Heart left ventricle (tissue), 16 donors: ENCODE measurements at places on chromosomes 1 and 21.

DNA sequence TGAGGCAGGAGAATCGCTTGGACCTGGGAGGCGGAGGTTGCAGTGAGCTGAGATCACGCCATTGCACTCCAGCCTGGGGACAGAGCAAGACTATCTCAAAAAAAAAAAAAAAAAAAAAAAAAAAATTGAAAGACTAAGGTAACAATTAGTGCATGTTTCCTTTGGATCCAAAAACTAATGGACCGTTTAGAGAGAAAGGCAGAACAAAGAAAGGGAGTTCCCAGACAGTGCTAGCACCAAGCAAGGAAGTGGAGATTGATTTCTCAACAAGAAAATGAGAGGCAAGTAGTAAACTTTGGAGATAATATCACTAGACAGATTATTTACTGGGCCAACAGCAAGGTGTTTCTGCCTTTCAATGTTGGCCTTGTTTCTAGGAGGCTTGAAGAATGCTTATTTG is 24.2 kb downstream of the ATP1B1 start:
- DNase-seq: no peak

GRCh38 chr1:161962091-161962887 is 61.4 kb downstream of the OLFML2B start:
- no peak for DNase-seq

DNA sequence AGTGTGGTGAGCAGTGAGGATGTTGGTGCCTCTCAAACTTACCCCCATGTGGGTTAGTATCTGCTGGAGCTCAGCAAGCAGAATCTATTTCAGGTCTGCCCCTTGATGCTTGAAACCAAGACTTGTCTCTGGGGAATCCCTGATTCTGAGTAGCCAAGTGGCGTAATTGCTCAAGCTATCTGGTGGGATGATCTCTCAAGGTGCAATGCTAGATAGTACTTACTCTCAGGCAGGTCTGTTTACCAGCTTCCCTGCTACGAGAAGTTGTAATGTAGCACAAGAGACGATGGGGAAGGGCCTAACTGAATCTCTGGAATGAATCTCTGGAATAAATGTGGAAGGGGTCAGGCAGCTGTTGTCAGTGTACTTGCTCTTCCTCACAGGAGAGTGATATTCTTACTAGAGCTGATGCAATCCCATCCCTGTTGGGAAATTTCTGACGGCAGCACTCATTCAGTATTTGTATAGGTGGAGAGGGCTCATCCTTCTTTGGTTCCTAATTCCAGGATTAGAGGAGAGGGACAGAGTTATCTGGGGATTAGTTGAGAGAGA is 65.4 kb downstream of the MACF1 start:
- DNase-seq: no peak

GRCh38 chr21:32352526-32352925 is 40.3 kb downstream of the URB1 start:
- DNase-seq: no peak

DNA sequence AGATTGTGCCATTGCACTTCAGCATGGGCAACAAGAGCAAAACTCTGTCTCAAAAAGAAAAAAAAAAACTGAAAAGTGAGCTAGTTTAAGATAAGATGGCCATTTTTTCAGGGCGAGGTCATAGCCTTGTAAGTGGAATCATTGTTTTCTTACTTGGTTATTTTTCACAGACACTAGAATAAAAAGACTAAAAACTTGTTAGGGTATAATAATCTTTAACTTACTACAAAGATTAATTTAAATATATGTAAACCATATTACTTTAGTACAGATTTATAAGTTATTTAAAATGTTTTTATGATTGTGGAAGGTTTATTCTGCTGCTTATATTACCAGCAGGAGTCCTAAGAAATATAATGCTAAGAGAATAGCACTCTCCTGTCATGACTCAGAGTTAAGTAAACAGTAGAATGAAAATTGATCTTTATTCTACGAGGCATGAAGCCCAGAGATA is 23.5 kb downstream of the ANGPTL1 start:
- no peak for DNase-seq

GRCh38 chr1:63937461-63938022 is 163.7 kb downstream of the ROR1 start:
- no peak for DNase-seq

DNA sequence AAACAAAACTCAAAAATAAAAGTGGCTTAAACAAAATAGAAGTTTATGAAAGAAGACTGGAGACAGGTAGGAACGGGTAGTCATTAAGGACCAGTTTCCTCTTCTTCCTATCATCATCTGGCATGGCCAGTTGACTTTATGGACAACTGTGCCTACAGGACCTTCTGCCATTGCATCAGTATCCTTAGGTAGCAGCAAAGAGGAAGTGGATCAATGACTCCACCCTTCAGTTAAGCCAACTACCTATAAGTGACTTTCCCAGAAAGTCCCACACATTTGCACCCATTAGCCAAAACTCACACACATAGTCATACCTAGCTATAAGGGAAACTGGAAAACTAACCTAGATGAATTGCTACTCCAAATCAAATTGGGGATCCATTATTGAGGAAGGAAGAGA is 51.7 kb downstream of the RASAL2 start:
- DNase-seq: no peak

- no peak for DNase-seq
These were observed 778 bp upstream of the TNFRSF25 start for GRCh38 chr1:6466751-6467150.

- DNase-seq: no peak
These were observed 1232.1 kb downstream of the MRPL39 start for GRCh38 chr21:24375201-24375600.

DNA sequence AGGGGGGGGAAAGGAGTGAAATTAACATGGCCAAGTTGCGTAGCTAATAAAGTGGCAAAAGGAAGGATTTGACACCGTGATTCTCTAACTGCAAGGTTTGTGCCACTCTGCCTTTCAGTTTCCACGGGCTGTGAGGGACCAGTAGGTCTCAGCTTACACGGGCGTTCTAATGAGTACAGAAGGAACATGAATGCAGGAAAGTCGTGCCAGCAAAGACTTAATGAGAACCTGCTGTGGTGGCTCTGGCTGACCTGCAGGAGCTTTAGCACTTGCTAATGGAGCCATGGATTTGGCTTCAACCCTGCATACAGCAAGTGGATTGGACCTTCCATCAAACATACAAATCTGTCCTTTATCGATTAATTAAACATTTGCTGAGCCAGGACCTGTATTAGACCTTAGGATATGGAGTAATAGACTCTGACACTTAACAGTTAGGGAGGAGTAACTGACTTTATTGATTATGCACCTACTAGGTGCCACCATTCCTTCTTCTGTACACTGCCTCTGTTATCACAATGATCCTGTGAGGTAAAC is 15.1 kb upstream of the PITHD1 start:
- DNase-seq: no peak

DNA sequence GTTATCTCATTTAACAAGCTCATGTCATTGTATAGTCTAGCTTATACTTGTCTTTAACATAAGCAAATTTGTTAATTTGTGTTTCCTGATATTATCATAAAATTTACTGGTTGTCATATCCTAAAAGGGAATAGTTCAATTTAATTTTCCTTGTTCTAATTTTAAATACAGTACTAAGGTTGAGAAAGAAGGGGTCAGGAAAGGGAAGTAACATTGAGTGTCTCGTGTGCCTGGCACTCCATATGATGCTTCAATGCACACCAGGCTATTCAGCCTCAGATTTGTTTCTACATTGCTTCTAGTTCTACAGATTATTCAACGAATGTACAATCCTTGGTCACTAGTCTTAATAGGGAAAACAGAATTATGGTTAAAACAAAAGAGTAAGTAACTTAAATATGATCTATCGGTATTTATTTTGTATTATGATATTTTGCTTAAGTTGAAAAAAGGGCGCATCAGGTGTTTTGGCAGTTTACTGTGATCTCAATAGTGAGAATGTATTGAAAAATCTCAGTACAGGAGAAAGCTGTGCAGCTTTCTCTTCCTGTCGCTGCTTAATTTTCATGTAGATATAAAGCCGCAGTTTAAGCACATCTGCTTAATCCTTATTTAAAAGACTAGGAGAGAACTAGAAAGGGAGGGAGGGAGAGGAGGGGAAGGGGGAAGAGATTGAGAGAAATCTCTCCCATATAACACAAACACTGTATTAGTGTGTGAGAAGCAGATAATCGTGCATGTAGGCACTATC is 13.0 kb downstream of the PTPRC start:
- DNase-seq: no peak

DNA sequence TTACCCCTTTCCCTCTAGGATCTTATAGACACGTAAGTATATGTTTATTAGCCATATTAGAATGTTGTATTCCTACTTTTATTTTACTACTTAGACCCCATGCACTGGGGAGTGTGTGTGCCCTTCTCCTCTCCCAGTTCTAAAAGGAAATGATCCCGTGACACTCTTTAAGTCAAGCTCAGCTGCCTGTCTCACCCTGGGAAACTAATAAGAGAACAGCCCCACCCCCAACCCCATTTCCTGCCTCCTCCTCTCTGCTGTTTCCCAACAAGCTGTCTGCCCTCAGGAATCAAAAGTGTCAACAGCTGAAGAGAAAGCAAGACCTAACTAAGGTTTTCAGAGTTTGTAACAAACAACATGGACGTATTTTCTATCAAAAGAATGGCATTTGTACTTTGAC is 92.6 kb upstream of the VAV3 start:
- peak; percentile 66 for DNase-seq

- no peak for DNase-seq
These were observed 52.3 kb downstream of the PCNT start for GRCh38 chr21:46376231-46376628.

DNA sequence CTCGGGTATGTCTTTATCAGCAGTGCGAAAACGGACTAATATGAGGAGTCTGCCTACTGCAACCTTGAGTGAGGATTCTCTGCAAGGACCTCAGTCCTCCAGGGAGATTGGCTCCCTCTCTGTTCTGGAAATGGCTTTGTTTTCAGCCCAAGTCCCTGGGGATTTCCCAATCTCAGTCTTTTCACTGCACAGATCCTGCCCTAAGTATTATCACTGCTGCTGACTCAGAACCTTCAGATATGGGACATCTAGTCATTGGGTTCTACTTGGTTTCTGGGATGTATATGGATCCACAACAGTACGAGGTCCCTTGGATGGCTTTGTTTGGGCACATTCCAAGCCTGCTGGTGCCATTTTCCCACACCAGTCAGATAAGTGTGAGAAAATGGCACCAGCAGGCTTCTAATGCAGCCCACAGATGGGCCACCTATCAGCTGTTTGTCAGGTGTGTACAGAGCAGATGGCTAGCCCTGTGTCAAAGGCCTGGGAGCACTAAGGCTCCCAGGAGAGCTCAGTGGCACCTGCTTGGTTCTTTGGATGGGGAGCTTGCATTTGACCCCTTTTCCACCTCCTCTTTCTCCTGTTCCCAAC is 27.4 kb downstream of the ELF3 start:
- DNase-seq: no peak

- no peak for DNase-seq
These were observed 89.6 kb upstream of the CD34 start for GRCh38 chr1:208000504-208000903.

DNA sequence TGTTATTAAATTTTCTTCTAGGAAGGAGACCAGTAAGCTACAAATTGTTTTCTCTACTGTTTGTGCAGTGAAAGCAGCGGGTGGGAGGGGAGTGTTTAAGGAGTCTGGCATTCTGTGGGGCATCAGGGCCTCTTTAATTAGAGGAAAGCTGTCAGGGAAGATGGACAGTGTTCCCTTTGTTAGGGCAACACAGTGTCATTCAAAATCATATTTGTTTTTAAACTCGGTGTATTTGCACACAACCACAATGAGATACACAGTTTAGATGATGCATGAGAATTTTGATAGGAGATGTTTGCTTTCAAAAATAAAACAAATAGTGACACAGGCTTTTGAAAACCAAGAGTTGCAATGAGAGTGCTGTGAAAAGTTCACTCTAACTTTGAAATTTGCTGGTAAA is 15.1 kb upstream of the ST6GALNAC3 start:
- no peak for DNase-seq

DNA sequence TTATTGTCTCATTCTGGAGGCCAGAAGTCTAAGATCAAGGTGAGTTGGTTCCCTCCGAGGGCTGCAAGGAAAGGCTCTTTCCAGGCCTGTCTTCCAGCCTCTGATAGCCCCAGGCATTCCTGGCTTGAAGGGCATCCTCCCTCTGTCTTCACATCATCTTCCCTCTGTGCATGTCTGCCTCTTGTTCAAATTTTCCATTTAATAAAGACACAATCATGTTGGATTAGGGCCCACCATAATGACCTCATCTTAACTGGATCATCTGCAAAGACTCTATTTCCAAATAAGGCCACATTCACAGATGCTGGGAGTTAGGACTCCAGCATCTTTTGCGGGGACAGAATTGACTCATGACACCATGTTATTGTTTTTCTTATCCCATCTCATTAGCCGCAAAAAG is 24.5 kb downstream of the HUNK start:
- no peak for DNase-seq

DNA sequence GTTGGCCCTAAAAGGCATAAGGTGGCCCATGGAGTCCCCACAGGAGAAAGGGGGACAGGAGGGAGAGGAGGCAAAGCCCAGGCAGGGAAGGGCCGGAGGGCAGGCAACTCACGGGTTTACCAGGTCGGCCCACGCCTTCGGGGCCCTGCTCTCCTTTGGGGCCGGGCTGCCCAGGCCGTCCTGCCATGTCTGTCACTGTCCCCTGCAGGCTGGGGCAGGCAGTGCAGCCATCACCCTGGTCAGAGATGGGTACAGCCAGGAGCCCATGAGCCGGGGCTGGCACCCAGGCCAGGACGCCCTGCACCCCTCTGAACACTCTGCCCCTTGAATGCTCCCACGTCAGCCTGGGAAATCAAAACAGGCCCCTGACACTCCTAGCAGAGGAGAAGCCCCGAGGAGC is 19.8 kb downstream of the COL16A1 start:
- DNase-seq: no peak

DNA sequence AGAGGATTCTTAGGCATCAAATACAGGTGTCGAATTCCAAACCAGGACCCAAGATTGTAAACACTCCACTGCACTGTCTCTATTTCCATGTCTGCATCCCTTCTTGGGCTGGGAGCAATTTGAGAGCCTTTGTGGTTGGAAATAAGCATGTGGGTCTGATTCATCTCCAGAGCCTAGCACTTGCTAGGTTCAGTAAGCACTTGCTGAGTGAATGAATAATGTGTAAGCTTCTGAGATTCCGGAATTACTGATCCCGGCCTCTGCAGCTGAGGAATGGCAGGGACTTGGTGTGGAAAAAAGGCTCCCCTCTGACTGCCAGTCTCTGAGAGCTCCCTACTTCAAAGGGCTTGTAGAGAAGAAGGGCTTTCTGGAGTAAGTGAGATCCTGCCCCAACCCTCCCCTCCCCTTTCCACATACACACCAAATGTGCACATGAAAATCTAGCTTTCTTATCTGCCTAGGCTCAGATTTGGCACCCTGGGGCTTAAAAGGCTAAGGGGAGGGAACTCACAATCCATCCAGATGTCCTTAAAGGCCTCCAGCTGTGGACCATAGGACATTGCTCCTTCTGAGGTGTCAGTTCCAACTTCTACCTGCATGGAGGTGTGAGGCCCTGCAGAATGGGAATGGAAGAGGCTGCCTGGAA is 39.6 kb upstream of the TRABD2B start:
- no peak for DNase-seq

GRCh38 chr1:236575523-236575922 is 28.8 kb downstream of the HEATR1 start:
- DNase-seq: no peak

GRCh38 chr1:59017501-59018231 is 233.8 kb upstream of the JUN start:
- no peak for DNase-seq
